Cerebellum (tissue), 4 donors: ENCODE measurements at places on chromosomes 2 and 18. TPM values are rescaled to one million over a fixed set of nuclear protein-coding genes. Genes with fewer than 3 reads are reported as not detected.

AFF3 gene
- total RNA-seq, result 69.8 TPM

LRATD1 gene
- total RNA-seq, result 17.2 TPM

AMMECR1L gene
- total RNA-seq, result 12.9 TPM

RPE gene
- 73.0 TPM for total RNA-seq

DNA sequence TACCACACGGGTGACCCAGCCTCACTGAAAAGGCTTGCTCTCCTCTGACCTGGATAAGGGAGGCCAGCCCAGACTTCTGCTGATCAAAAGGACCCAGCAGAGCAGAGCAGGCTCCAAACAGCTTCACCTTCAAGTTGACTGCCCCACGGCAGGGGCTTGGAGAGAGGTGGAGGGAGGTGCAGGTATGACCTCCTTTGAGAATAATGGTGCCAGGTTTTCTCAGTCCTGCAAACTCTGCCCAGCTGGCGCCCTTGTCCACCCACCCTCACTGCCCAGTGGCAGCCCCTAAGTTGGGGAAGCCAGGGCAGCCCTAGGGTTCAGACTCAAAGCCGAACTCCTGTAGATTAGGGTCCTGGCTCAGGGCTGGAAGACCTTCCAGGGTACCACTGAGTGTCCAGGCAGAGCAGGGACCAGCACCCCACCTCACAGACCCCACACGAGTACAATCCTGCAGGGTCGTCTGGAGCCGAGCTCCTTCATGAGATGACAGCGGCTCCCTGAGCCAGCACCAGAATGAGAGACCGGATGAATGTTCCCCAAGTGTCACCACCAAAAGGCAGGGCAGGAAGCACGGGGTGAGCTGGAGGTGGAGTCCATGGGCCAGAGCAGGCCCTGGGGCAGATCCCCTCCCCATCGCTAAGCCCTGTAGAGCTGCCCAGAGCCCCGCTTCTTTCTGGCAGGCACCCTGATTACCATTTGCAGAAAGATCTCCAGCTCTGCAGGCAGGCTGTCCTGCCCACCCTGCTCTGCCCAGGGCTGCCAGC lies 3.6 kb upstream of the GPC1 start:
- no peak for DNase-seq

- no peak for DNase-seq
Observed at GRCh38 chr2:159612255-159612901, 4.0 kb downstream of the BAZ2B start.

GRCh38 chr2:85405201-85406059 lies 4.7 kb downstream of the CAPG start:
- DNase-seq, result peak; percentile 79

DNA sequence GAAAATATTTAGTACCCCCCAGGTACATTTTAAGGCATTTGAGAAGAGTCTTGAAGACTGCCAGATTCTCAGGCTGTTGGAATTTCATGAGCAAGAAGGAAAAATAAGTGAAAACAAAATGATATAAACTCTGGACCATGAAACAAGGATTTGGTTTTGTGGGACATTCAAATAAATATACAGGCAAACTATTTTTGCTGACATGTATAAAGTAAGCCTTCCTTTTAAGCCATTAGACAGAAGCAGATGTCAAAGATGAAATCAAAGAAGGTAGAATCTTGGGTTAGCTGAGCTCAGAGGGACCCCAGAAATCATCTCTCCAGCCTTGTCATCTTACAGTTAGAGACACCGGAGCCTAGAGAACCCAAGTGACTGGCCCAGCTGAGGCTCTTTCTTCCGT lies 51.3 kb upstream of the ACSL3 start:
- DNase-seq, result no peak
